ENCODE measurements at places on chromosomes 4 and X.

GRCh38 chr4:149291463-149291862 is 524.2 kb downstream of the IQCM start:
- DNase-seq, result no peak

- DNase-seq, result no peak
Measured at GRCh38 chr4:107153956-107154355, 117.8 kb upstream of the DKK2 start.

- no peak for DNase-seq
Measured at GRCh38 chr4:1496116-1496642, 89.9 kb upstream of the NKX1-1 start.

GRCh38 chr4:118939169-118939783 is 50.6 kb downstream of the SYNPO2 start:
- DNase-seq, result no peak

DNA sequence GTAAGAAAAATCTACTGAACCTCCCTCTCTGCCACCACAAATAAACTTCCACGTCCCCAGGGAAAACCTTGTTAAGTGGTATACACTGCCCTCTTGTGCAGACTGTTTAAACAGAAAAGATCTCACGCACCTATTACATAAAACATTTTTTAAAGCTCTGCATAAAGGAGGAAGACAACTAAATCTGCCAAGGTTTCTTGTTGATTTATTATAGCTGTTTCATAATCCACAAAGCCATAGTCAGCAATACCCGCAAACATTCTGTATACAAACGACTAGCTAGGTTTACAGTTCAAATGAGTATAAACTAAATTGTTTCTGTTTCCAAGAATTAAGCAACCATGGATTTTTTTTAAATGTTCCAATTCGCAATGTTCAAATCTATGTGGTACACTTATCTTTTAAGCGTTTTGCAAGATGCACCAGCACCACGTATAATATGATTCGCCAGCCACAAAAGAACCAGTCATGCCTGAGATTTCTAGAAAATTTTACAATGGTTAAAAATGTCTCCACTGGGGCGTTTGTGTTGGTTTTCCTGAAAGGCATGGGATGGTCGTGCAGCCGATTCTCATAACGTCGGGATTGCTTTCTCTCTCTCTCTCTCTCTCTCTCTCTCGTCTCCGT is 164.6 kb downstream of the PRKX start:
- DNase-seq, result no peak

DNA sequence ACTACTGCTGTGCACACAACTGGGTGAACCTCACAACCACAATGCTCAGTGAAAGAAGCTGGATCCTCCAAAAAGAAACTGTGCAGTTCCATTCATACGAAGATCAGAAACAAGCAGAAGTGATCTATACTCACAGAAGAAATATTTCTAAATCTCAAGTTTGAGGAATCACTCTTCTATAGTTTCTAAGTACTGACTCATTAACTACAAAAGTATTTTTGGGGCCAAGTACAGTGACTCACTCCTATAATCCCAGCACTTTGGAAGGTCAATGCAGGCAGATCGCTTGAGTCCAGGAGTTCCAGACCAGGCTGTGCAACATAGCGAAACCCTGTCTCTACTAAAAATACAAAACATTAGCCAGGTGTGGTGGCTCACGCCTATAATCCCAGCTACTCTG is 51.3 kb upstream of the RELL1 start:
- no peak for DNase-seq

GRCh38 chr4:185396724-185397385 is at the start of gene ANKRD37:
TSS of gene ANKRD37 (plus strand) at chr4:185396841. CDS start at chr4:185396924, 83 bp downstream.
- peak; percentile 63 for DNase-seq

DNA sequence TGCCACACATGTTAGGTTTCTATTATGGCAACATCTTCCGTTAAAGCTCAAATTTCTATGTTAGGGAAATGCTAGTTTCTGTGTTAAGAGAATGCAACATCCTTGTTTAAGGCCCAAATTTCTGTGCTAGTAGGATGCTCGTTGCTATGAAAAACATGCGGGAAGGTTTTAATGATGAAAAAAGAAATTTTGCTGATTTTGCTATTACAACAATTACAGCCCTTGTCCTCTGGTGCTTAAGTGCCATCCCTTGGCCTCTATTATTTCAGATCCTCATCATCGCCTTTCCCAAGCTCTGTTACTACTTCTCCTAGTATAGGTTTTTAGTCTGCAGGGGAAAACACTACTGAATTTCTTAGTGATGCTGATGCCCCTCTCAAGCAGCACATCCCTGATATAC is 412.6 kb upstream of the NDST3 start:
- DNase-seq, result no peak

GRCh38 chrX:128781506-128781905 is 729.3 kb upstream of the ACTRT1 start:
- DNase-seq, result no peak

- no peak for DNase-seq
Measured at GRCh38 chr4:113285501-113285900, 236.0 kb downstream of the ANK2 start.
